Immature natural killer cell (primary cell): ENCODE measurements at places on chromosomes 6 and 20.
A peak's percentile ranks its signal among the peaks of the same experiment; 100 is the strongest.

DNA sequence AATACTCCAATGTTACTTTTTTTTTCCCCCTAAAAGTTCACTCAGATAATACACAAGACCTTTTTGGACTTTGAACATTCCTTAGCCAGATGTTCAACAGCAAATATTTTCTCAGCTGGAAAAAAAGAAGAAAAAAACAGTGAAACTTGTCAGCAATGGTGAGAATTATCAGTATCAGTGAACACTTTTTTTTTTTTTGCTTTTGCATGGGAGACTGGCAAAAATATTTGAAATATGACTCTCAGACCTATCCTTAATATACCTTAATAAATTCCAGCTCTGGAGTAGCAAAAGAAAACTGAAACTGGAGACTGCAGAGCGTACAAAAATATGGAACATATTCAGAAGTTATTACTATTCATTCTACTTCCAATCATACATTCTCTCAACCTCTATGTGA lies 92.3 kb downstream of the RFPL4B start:
- DNase-seq = no peak

DNA sequence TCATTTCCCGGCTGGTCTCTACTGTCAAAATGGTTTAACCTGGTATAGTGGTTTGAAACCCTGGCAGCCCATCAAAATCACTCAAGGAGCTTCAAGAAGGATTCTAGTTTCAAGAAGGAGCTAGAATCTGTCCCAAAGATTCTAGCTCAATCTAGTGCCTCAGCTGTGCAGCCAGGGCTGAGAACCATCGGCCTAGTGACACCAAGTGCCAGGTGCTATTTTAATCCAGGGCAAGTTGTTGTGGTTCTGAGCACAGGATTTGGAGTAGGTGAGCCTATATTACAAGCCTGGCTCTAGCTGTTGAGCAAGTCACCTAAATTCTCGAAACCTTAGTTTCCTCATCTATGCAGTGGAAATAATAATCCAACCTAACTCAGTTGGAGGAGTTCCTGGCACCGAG lies 3.7 kb downstream of the MOCS1 start:
- DNase-seq = no peak

DNA sequence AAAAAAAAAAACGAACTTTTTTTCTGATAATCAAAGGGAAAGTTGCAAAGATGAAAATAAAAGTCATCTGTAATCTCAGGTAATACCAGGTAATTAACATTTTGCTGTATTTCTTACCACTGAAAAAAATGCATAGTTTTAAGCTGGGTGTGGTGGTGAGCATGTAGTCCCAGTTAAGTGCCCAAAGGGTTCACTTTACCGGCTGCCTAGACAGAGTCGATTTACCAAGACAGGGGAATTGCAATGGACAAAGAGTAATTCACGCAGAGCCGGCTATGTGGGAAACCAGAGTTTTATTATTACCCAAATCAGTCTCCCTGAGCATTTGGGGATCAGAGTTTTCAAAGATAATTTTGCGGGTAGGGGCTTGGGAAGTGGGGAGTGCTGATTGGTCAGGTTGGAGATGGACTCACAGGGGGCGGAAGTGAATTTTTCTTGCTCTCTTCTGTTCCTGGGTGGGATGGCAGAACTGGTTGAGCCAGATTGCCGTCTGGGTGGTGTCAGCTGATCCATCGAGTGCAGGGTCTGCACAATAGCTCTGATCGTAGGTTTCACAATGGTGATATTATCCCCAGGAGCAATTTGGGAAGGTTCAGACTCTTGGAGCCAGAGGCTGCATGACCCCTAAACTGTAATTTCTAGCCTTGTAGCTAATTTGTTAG lies 51.9 kb downstream of the RPF2 start:
- DNase-seq = no peak

- peak; percentile 15 for DNase-seq
Observed at GRCh38 chr20:52405417-52405816, 213.8 kb upstream of the ZFP64 start.

DNA sequence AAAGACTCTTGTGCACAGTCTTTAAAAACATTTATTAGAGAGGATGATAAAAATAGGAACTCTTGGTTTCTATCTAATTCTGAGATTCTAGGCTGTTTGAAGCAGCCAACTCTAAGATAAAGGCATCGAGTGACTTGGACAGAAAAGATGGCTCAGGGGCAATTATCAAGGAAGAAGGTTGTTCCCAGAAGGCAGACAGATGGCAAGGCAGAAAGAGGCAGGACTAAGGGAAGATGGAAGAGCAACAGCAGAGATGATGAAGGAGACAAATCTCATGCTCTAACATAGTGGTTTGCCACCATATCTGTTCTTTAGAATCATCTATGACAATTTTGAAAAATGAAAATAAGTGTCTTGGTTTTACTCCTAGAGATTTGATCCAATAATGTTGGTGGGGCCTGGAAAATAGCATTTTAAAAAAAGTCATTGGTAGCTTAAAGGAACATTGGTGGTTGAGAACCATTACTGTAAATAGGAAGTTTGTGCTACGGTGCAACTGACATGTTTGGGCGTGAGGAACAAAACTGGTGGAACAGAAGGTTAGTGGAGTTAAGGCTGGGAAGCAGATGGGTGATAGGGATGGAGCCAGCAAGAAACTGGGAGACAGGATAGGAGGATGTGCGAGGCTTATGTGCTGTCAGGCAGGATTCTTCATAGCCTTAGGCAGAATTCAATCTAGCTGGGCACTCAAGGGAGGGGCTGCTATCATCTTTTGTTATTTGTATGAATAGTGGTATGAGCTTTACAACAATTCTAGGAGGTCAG lies 751.1 kb downstream of the DHX35 start:
- no peak for DNase-seq

- DNase-seq = no peak
Observed at GRCh38 chr6:118146584-118146983, 239.5 kb downstream of the SLC35F1 start.

GRCh38 chr20:2400290-2400689 lies 19.6 kb downstream of the TGM6 start:
- DNase-seq = no peak

DNA sequence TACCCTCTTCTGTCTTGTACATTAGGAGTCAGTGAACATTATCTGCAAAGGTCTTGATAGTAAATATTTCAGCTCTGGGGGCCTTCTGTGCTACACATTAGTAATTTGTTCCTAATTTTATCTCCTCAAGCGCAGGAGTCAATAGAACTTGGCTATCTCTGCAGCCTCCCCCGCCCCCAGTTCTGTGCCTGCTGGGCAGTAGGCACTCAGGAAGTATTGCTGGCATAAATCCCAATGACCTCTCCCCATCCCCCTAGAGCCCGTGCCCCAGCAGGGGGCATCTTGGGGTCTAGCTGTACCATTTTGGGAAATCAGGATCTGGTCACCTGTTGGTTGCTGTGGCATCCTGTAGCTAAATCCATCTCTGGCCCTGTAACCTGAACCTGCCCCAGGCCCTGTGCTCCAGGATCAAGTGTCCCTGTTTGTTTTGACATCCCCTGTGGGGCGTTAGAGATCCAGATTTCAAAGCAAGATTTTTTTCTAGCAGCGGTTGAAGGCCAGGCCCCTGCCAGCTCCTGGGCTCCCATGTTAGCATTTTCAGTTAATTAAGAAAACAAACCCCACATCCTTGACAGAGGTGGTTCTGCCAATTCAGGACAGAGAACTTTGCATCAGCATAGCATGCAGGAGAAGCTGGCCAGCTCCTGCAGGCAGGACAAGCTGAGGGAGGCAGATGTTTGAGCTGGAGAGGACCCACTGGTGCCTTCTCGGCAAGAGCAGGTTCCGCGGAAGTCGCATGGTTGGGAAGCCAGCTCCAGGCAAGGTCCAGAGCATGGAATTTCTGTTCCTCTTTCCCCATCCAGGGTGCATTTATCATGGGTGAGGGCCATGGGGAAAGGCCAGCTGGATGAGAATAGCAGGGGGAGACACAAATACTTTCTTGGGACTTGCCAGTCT lies 32.1 kb downstream of the DAAM2 start:
- no peak for DNase-seq

DNA sequence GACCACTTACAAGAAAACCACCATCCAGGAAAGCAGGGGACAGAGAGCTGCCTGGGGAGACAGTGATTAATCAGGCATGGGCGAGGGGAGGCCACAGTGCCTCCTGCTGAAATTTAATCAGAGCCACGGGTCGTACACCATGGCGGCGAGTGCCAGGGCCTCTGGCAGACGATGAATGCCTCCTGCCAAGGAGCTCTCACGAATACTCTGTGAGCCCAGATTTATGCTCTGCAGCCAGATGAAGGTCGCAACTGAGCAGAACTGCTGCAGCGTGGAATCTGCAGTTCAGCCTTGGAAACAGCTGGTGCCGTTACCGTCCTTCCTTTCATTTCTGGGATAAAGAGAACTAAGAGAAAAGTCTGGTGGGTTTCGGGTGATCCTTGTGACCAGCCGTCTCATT lies 85.6 kb downstream of the BFSP1 start:
- no peak for DNase-seq

DNA sequence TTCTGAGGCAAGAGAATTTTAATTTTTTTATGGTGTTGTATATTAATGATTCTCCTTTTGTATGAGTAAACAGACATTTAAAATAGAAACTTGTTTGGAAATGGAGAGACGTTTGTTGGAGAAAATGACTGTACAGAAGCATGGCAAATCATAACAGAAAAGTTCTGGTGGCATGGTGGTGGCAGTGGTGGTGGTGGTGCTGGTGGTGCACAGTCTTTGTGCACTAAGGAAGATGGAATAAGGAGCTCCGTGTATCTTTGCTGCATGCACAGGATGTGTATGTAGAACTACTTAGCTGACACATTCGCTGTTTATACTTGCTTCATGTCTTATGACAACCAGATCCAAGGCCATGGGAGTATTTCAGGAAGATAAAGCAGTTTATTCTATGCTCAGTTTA lies 294.9 kb downstream of the UTRN start:
- no peak for DNase-seq

- no peak for DNase-seq
Observed at GRCh38 chr6:5510331-5511133, 249.2 kb downstream of the FARS2 start.

DNA sequence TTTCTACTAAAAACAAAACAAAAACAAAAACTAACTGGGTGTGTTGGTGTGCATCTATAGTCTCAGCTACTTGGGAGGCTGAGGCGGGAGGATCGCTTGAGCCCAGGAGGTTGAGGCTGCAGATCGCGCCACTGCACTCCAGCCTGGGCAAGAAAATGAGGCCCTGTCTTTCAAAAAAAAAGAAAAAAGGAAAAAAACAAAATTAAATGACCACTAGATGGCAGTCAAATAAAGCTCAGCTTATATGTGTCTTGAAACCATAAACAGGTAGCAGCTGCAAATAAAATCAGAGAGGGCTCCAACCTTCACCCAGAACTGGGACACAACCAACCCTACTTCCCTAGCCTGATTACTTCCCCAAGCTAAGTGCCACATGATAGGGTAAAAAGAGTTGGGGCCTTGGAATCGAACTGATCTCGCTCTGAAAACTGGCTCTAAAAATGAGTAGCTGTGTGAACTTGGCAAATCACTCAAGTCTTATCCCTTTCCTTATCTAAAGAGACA lies 67.1 kb upstream of the ADGRF4 start:
- DNase-seq = peak; percentile 40

DNA sequence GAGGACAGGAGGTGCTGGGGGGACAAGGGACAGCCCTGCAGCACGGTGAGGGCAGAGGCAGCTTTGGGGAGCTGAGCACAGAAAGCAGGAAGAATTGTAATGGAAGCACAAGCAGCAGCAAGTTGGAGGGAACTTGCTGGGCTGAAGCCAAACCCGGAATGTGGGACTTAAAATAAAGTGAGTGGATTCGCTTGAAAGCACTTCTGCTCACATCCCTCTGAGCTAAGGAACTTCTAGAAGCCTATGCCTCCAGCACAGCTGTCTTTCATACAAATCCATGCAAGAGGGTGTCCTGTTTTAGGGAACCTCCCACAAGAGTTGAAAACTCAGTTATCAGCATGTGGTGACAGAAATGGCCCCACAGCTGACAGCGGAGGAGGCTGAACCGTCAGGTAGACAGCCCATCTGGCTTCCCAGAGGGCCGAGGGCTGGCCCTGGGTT lies 71.4 kb upstream of the MLN start:
- DNase-seq = no peak

DNA sequence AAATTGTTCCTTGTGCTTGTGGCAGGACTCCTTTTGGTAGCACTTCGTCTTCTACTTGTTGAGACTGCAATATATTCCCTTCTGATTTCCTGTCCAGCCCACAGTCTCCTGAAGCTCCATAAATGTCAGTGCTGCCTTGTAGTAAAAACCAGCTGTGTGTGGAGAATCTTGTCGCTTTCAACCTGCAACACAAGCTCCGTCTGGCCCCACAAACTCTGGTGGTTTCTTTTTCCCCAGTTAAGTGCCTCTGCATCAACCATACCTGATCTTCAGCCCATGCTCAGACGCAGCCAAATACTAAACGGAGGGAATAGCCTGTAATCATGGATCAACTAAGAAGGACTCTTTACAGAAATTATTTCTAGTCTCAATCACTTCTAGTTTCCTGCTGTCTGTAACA lies 1133.3 kb upstream of the ADGRB3 start:
- no peak for DNase-seq

DNA sequence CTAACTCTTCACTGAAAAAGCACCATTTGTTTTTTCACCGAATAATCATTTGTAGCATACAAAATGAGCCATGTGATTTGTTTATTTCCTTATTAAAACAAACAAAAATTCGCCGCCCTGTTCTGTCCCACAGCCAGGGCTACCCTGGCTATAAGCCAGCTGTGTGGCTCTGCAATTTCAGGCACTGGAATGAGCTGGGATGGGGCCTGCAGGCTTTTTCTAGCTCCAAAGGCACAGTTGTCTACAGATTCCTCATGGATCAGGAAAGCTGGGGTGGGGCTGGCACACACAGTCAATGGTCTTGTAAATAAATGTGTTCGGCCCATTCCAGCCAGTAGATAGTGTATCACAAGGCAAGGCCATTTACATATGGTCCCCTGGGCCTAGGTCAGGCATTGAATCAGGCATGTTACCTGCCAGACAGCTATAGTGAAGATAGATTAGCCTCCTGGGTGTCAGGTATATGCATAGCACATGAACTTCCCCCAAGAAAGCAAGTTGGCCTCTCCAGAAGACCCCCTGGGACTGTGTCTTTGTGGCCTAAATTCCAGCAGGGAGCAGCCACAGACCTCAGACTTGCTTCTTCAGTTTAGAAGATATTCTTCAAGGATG lies 608.9 kb downstream of the MAFB start:
- no peak for DNase-seq

GRCh38 chr6:121615493-121615892 lies 180.0 kb downstream of the GJA1 start:
- DNase-seq = no peak

DNA sequence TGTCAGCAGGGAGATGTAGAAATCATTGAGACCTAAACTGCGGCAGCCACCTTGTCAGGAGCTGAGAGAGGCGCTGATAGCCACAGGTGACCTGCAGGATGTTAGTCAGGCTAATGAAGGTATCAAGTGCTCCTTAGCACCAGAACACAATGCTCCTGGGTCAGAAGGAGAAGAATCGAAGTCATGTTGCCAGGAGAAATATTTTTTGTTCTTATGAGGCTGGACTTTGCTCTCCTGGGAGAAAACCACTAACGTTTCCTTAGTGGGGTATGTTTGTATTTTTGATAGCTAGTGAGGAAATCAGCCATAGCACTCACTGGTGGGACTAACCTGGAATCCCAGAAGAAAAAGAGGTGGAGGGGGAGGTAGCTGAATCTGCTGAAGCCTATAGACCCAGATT lies 120.9 kb upstream of the LRFN2 start:
- no peak for DNase-seq

- no peak for DNase-seq
Observed at GRCh38 chr6:161238081-161238480, 35.8 kb downstream of the AGPAT4 start.
